ENCODE measurements at places on chromosomes 6 and 20. TPM values are rescaled to one million over a fixed set of nuclear protein-coding genes. Genes with fewer than 3 reads are reported as not detected.
A peak's percentile ranks its signal among the peaks of the same experiment; 100 is the strongest.

BCAS1 gene
- polyA plus RNA-seq: 0.01 TPM

DNA sequence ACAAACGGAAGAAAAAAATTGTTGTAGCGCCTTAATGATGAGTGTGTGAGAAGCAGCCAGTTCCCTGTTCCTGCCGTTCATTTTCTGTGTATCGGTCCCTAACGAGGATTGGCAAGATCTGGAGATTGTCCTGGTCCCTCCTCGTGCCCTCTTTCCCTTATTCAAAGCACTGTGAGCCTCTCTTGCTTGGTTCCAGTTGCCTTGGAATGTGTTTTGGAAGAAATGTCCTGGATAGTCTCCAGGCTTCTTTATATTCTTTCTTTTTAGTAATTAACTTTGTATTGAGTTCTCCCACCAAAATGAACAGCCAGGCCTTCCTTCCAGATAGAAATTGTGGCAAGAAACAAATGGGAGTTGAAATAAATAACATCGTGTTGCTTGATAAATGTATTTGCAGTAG, 348.3 kb downstream of the CDH26 start:
- DNase-seq: no peak

RIOK1 gene
- polyA plus RNA-seq: 7.7 TPM

GRCh38 chr20:52913650-52914387, 58.3 kb upstream of the TSHZ2 start:
- no peak for DNase-seq

DNA sequence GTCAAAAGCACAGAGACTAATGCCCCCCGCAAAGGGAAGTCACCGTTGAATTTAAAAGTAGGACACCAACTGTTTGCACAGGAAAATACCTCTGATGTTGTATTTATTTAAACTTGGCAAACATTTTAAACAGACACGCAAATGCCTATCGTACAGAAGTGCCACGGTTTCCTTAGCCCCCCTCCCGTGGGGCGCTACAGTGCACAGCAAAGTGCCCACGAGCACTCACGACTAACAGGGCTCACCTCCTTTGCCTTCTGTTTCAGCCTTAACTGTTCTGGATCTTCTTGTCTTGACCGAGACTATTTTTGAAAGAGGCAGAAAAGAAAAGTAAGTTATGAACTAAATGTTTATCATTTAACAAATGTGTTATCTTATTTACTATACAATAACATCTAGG, 67.8 kb downstream of the TAF4 start:
- no peak for DNase-seq

SCRT2 gene
- not detected for polyA plus RNA-seq

DNAAF9 gene
- 0.53 TPM for polyA plus RNA-seq

GRCh38 chr20:49850463-49851230, 38.0 kb downstream of the SLC9A8 start:
- no peak for DNase-seq

BPHL gene
- polyA plus RNA-seq: 2.5 TPM

- DNase-seq: no peak
Observed at GRCh38 chr6:32137454-32137853, 7.4 kb upstream of the FKBPL start.

DEFB118 gene
- polyA plus RNA-seq: not detected

DNA sequence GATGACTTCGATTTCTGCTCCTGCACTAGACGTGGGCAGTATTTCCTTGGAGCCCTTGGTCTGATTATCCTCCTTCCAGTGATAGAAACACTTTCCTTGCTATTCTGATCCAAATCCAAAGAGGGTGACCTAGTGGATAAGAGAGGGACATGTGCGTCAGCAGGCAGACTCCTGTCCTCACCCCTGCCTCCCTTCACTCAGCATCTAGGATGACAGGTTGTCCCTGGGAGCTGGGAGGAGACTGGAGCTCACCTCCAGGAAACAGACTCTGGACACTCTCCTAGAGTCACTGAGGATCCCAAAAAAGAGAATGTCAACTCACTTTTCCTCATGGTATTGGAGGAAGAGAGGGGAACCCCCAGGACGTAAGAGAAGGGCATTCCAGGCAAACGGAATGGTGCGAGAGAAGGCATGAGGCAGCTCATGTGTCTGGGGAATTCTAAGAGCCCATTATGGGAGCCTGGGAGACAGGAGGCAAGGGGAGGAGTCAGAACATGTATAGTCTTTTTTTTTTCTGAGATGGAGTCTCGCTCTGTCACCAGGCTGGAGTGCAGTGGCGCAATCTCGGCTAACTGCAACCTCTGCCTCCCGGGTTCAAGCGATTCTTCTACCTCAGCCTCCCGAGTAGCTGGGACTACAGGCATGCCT, 2.2 kb downstream of the C20orf173 start:
- DNase-seq: no peak

GNRH2 gene
- polyA plus RNA-seq: not detected

TOX2 gene
- polyA plus RNA-seq: 0.39 TPM

GRCh38 chr20:2311329-2311728, 15.5 kb downstream of the TGM3 start:
- DNase-seq: peak; percentile 68

- DNase-seq: no peak
Observed at GRCh38 chr6:158485431-158485830, 74.5 kb upstream of the TMEM181 start.

- peak; percentile 12 for DNase-seq
Observed at GRCh38 chr6:53658992-53659391, 6.6 kb downstream of the KLHL31 start.

GRCh38 chr6:116409756-116410155, 39.0 kb downstream of the DSE start:
- DNase-seq: no peak

DNA sequence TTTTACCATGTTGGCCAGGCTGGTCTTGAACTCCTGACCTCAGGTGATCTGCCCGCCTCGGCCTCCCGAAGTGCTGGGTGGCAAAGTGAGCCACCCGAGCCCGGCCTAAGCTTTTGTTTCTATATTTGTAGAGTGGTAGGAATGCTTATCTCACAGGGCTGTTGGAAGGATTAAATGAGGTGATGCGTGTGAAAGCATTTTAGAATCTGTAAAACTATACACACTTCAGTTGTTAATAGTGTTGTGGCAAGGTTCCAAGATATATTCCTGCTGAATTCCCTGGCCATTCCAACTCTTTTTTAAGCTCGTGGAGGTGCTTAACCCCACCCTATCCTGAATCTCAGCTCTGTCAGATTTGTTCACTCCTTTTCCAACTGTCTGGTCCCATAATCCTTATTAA, 89.9 kb upstream of the AKIRIN2 start:
- no peak for DNase-seq

DNA sequence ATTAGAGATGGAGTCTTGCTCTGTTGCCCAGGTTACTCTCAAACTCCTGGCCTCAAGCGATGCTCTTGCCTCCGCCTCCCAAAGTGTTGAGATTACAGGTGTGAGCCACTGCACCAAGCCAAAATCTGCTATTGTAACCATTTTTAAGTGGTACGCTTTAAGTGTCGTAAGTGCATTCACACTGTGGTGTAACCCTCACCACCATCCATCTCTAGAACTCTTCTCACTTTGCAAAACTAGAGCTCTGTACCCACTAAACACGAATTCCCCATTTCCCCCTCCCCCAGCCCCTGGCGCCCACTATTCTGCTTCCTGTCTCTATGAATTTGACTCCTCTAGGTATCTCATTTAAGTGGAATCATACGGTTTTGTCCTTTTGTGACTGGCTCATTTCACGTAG, 2.8 kb upstream of the FAM83C start:
- no peak for DNase-seq

PHACTR2 gene
- 9.6 TPM for polyA plus RNA-seq

- DNase-seq: no peak
Observed at GRCh38 chr6:8442150-8442549, 6.8 kb upstream of the SLC35B3 start.

DNA sequence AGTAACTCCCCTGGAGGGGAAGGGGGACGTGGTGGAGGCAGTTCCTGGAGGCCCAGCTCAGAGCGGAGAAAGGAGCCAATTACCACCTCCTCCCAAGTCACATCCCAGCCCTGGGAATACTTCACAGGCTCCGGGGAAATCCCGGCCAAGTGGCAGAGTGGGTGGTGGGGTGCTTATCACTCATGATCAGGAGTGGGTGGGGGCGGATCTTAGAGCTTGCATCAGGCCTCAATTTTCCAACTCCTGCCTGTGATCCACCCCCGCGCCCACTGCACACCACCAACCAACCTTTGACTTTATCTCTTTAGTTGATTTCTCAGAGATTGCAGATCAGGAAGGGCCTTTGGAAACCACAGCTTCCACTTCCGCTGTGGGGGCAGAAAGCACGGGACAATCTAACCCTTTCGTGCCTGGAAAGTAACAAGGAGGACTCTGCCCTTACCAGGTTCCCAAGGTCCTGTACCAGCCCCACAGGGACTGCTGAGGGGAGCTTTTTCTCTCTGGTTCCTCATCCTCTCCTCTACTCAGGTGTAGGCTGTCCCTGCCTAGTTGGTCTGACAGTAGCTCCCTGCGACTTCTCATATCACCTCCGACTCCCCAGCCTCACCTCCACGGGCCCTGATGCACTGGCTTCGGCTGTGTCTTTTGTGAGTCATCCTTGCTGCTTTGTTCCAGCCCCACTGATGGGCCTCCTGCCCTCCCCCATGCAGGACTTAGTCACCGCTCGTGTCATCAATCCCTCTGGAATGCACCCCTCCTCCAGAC, 24.9 kb upstream of the IER3 start:
- DNase-seq: peak; percentile 74

GRCh38 chr6:47452899-47453298, 24.7 kb upstream of the CD2AP start:
- DNase-seq: no peak

C2 gene
- polyA plus RNA-seq: 7.2 TPM

DNA sequence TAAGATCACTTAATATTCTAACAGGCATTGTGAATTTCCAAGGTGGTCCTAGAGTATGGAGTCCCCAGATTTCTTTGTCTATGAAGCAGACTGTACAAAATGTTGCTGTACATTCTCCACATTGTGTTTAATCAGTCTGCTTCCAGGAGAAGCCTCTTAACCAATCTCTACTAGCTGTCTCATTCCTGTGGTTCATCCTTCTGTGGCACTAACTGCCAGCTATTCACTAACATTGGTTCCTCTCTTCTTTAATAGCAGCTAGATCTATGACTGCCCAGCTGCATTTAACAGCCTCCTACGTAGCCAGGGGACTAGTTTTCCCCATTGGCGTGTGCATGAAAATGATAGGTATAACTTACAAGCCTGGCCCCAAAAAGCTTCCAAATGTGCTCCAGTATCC, 395.4 kb downstream of the SAMD5 start:
- DNase-seq: no peak

NOTCH4 gene
- polyA plus RNA-seq: 6.1 TPM

PDCD2 gene
- polyA plus RNA-seq: 69.4 TPM

PXDC1 gene
- 0.55 TPM for polyA plus RNA-seq

GRCh38 chr6:121399966-121400365, 35.5 kb upstream of the GJA1 start:
- DNase-seq: no peak

HMGN3 gene
- polyA plus RNA-seq: 84.4 TPM

ZC2HC1B gene
- polyA plus RNA-seq: not detected

ALDH5A1 gene
- 0.17 TPM for polyA plus RNA-seq

DNA sequence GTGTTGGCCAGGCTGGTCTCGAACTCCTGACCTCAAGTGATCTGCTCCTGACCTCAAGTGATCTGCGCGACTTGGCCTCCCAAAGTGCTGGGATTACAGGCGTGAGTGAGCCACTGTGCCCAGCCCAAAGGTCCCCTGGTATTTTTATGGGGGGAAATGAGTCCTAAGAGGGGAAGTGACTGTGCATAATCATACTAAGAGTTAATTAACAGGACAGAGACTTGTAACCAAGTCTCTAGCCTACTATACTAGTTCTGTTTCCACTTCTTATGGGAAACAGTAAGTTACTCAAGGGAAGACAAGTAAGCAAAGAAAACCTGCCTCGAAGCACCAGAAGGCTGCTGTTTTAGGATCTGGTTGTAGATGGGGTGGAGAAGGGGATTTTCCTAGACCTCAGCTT, 27.9 kb downstream of the TCF15 start:
- no peak for DNase-seq

NECAB3 gene
- 12.8 TPM for polyA plus RNA-seq

- no peak for DNase-seq
Observed at GRCh38 chr6:13725052-13725451, 13.4 kb upstream of the RANBP9 start.

RIPOR3 gene
- polyA plus RNA-seq: not detected

- peak; percentile 23 for DNase-seq
Observed at GRCh38 chr6:28142446-28142845, 763 bp downstream of the ZKSCAN8 start.

- no peak for DNase-seq
Observed at GRCh38 chr20:54474046-54474445, 1.3 kb upstream of the DOK5 start.

DNA sequence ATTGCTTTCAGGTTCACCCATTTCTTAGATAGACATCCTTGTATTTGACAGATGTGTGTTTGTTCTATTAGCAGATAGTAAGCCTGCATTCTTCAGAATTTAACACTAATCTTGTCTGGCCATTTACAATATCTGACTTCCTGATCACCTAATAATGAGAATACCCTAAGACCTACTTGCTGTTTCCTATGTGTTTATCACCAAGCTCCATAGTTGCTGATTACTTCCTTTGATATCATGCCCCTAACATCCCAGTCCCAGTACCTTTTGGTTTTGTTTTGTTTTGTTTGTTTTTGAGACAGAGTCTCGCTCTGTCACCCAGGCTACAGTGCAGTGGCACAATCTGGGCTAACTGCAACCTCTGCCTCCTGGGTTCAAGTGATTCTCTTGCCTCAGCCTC, 143.6 kb upstream of the DST start:
- DNase-seq: no peak

DNA sequence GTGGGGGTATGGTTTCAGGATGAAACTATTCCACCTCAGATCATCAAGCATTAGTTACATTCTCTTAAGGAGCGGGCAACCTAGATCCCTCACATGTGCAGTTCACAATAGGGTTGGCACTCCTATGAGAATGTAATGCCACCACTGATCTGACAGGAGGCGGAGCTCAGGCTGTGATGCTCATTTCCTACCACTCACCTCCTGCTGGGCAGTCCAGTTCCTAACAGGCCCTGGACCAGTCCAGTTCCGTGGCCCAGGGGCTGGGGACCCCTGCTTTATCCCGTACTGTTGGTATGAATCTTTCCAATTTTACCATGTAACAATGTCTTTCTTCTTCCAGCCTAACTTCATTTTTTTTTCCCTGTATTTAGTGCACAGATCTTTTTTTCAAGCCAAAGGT, 94.9 kb downstream of the OGFRL1 start:
- DNase-seq: no peak

- no peak for DNase-seq
Observed at GRCh38 chr6:130162421-130162820, 60.3 kb downstream of the SAMD3 start.

DNA sequence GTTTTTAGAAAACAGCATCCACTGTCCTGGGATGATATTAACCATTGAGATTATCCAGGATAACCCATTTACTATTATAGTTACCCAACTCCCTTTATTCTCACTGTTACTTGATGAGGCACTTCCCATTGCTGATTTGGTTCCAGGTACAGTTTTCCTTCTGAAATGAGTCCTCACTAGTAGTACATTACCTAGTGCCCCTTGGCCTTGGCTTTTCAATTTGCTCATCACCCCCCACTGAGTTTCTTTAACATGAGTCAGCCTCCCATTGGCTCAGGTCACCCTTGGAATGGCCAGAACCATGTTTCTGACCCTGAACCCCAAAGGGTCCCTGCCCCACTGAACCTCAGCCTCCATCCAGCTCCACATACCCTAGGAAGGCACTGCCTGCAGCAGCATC, 28.4 kb downstream of the MDGA1 start:
- DNase-seq: no peak
